CD4-positive, alpha-beta T cell treated with Interleukin-6 at 100 ng/mL for 8 hours (primary cell): ENCODE measurements at places on chromosomes 5 and 9.

- DNase-seq = no peak
These were observed 10.4 kb upstream of the ALDH1B1 start for GRCh38 chr9:38382141-38382540.

DNA sequence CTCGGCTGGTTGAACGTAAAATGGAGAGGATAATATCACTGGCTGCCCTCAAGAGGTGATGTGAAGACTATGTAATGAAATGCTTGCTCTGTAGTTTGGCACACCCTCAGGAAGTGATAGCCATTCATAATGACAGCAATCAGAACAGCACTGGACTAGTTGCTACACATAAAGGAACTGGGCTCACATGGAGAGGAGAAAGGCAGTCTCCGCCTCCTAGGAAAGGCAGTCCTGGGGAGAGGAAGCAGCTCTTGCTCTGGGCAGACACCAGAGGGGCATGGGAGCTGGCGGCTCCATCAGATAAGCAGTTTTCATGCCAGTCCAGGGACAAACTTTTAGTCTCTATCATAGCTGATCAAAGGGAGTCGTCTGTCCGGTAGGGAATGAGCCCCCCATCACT, 46.9 kb downstream of the ARHGEF37 start:
- DNase-seq = no peak

- DNase-seq = no peak
These were observed 390.9 kb downstream of the LRRC70 start for GRCh38 chr5:62969409-62970120.

GRCh38 chr9:10054456-10054855, 558.3 kb downstream of the PTPRD start:
- no peak for DNase-seq

GRCh38 chr9:109779711-109780452, at the start of gene PALM2AKAP2:
TSS of gene PALM2AKAP2 (plus strand) at chr9:109780198. CDS start at chr9:109780489, 291 bp downstream.
- DNase-seq = no peak
